ENCODE measurements at places on chromosomes 2 and 18. TPM values are rescaled to one million over a fixed set of nuclear protein-coding genes. Genes with fewer than 3 reads are reported as not detected.

- DNase-seq: no peak
- H3K4me1 ChIP-seq: no peaks in the 10 kb centered on the region
- H3K27ac ChIP-seq: no peak overlapping the region
- H3K4me3 ChIP-seq: no peak overlapping the region
These were observed 2.2 kb downstream of the LRRTM4 start for GRCh38 chr2:77519888-77520506.

DNA sequence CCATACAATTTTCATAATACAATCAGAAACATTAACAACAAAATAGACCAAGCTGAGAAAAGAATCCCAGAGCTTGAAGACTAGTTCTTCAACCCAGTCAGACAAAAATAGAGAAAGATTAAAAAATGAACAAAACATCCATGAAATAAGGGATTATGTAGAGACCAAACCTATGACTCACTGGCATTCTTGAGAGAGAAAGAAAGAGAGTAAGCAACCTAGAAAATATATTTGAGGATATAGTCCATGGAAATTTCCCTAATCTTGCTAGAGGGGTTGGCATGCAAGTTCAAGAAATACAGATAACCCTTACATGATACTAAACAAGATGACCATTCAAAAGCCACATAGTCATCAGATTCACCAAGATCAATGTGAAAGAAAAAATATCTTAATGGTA is 281.7 kb downstream of the CCDC85A start:
- H3K36me3 ChIP-seq: no peaks in the 10 kb centered on the region
- DNase-seq: no peak
- no peaks in the 10 kb centered on the region for H3K4me1 ChIP-seq
- H3K4me3 ChIP-seq: no peak overlapping the region

- no peak overlapping the region for H3K27ac ChIP-seq
- H3K4me1 ChIP-seq: no peaks in the 10 kb centered on the region
- DNase-seq: no peak
- H3K27me3 ChIP-seq: no peaks in the 10 kb centered on the region
- H3K36me3 ChIP-seq: no peaks in the 10 kb centered on the region
- no peak overlapping the region for H3K4me3 ChIP-seq
These were observed 77.9 kb upstream of the RAB27B start for GRCh38 chr18:54750350-54750749.

GRCh38 chr2:203567691-203568090 is 32.6 kb upstream of the RAPH1 start:
- no peak for DNase-seq
- H3K27ac ChIP-seq: no peak overlapping the region
- H3K4me3 ChIP-seq: no peak overlapping the region
- no peaks in the 10 kb centered on the region for H3K36me3 ChIP-seq
- H3K4me1 ChIP-seq: no peaks in the 10 kb centered on the region

DNA sequence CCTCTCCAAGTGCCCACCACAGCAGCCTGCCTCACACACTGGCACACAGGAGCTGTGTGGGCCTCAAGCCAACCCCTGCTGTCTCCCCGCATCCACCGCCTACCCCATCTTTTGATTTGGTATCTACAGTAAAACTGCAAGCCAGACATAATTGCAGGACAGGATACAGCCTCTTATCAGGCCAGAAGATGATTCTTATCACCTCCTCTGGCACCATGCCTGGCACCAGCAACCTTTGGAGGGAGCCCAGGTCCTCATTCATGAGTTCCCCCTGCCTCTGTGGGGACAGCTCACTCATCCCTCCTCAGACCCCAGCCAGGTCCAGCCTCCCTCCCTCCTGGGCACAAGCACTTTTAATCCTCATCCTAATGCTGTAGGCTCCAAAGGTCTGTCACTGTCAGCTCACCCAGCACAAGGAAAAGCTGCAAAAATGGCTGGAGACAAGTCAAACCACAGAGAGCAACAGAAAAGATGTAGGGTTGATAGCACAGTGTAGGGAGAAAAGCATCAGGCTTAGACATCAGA is 9.7 kb downstream of the RAB11FIP5 start:
- H3K27me3 ChIP-seq: no peaks in the 10 kb centered on the region
- no peaks in the 10 kb centered on the region for H3K4me1 ChIP-seq
- H3K4me3 ChIP-seq: no peak overlapping the region
- H3K27ac ChIP-seq: no peak overlapping the region

DNA sequence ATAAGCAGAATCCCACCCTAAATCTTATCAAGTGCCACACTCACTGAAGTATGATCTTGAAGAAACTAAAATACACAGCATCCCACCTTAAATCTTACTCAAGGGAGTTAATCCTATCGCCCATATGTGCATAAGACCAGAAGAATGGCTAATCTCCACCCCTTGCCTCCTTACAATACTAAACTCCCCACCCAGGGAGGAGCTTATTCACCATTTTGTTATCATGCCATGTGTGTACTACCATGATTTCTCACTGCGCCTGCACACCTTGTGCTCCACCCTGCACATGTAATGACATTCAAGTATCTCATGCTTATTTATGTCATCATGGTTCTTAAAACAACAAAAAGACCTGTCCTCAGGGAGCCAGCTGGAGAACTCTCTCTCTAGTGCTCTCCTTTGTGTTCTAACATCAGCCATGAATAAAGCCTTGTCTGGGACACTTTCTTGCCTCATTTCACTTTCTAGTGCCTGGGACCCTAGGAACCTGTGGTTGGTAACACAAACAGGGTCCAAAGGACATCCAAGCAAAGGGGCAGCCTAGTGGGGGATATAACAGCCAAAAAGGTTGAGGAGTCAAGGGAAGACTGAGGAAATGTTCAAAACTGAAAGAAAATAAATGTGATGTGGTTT is 87.4 kb downstream of the SLC66A3 start:
- H3K27ac ChIP-seq: no peak overlapping the region
- H3K4me1 ChIP-seq: no peaks in the 10 kb centered on the region
- DNase-seq: no peak

DNA sequence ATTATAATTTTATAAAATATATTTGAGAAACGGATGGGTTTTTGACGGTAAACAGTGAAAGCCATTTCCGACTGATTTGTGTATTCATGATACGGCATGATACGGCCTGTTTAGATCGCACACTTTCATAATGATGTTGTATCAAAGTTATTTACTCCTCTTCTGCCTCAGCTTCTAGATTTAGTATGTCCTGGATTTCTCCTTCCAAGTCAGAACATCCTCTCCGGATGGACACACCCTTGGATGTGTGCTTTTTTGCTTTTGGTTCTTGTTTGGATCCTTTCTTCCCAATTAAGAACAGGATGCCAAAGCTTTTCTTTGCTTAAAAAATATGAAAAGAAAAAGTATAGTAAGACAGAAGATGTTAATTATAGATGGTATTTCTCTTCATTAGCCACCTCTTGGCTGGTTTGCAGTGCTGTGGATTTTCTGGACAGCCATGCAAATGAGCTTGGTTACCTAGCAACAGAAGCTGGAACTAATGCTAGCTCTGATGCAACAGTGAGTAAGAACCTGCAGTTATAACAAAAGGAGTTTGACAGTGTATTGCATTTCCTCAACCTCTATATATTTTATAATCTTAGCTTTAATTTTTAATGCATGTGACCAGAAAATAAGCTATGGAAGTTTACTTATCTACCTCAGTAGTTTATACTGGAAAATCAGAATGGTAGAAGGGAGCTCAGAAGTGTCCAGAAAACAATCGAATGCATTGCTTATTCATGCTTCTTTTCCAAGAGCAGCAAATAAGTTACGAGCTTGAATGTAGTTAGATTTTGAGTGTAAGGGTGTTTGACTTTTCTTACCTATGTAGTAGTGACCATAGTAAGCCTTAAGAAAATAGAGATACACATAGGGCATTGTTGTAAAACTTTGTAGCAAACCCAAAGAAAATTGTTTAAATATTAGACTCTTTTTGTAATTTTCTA is 27.9 kb downstream of the RMND5A start:
- no peak overlapping the region for H3K4me3 ChIP-seq
- DNase-seq: no peak
- H3K4me1 ChIP-seq: no peaks in the 10 kb centered on the region
- no peaks in the 10 kb centered on the region for H3K36me3 ChIP-seq
- no peak overlapping the region for H3K27ac ChIP-seq

- H3K27ac ChIP-seq: no peak overlapping the region
- H3K4me1 ChIP-seq: no peaks in the 10 kb centered on the region
- DNase-seq: no peak
- no peaks in the 10 kb centered on the region for H3K36me3 ChIP-seq
- no peaks in the 10 kb centered on the region for H3K27me3 ChIP-seq
These were observed 41.5 kb upstream of the CAB39 start for GRCh38 chr2:230671117-230671516.

- no peaks in the 10 kb centered on the region for H3K4me1 ChIP-seq
- H3K27ac ChIP-seq: no peak overlapping the region
- H3K36me3 ChIP-seq: no peaks in the 10 kb centered on the region
- H3K27me3 ChIP-seq: no peaks in the 10 kb centered on the region
- DNase-seq: no peak
These were observed 69.1 kb downstream of the ACVR2A start for GRCh38 chr2:147913701-147914480.

DNA sequence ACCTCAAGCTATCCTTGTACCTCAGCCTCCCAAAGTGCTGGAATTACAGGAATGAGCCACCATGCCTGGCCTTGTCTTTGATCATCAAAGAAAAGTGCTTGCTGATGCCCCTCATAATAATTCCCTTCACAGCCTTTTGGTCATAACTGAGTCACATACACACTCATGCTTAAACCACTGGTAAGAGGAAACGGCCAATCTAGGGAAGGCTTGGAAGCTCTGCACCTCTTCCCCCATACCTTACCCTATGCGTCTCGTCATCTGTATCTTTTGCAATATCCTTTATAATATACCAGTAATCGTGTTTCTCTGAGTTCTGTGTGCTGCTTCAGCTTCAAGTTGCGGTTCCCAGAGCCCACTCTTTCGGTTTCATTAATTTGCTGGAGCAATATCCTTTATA is 4.8 kb upstream of the RNF138 start:
- no peaks in the 10 kb centered on the region for H3K27me3 ChIP-seq
- H3K4me3 ChIP-seq: no peak overlapping the region
- DNase-seq: no peak
- no peaks in the 10 kb centered on the region for H3K4me1 ChIP-seq
- no peaks in the 10 kb centered on the region for H3K36me3 ChIP-seq

The CSRNP3 gene
- 0.82 TPM for total RNA-seq

The LHCGR gene
- total RNA-seq: not detected

The SKOR2 gene
- total RNA-seq: not detected

The TCF7L1 gene
- total RNA-seq: 2.4 TPM

The OTOS gene
- total RNA-seq: not detected

All from right lobe of liver (tissue), 6 donors.